Urinary bladder (tissue), 4 donors: ENCODE measurements at places on chromosomes 16 and 17.

DNA sequence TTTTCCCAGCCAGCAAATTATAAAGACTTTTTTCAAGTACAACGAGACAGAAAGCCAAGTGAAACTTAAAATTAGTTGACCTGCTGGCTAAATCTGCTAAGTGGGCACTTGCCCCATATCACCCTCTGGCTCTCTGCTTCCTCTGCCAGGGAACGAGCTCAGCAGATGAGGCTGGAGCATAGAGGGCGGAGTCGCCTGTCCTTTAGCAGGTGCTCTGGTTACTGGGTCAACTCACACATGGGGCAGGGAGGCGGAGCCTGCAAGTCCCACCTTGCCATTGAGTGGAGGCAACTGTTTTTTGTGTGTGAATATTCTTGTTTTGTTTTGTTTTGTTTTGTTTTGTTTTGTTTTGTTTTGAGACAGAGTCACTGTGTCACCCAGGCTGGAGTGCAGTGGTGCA is 62.5 kb downstream of the EMP2 start:
- no peak for DNase-seq

DNA sequence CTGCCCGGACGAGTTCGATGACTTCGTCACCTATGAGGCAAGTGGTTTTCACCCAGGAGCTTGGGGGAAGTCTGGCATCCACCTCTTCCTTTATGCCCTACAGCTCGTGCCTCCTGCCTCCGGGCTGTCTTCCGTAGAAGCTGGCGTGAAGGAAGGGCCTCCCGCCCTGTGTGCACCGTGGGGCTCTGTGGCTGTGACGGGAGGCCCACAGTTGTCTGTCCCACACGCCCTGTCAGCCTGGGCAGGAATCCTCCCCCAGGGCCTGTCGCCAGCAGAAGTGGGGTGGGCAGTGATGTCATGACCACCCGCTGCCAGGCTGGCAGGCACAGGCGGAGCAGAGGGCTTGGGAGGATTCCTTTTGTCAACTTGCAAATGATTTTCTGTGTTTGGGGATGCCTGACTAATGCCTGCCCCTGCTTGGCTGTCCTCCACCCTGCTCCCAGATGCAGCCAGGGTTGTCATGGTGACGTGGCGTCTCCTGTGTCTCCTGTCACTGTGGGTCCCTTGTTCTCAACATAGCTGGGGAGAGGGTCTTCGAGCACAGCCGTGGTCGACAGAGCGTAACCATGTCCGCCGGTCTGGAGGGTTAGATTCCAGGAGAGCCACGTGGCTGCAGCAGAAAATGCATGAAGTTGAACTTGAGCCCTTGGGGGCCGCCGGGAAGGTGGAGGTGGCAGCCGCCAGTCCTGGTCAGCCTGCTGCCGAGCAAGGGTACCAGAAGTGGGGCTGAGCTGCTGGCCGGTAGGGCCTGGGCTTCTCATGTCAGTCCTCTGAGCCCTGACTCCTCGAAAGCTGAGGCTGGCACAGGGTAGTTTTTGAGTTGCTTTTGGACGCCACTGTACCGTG is 46.1 kb downstream of the RAB11FIP3 start:
- no peak for DNase-seq

DNA sequence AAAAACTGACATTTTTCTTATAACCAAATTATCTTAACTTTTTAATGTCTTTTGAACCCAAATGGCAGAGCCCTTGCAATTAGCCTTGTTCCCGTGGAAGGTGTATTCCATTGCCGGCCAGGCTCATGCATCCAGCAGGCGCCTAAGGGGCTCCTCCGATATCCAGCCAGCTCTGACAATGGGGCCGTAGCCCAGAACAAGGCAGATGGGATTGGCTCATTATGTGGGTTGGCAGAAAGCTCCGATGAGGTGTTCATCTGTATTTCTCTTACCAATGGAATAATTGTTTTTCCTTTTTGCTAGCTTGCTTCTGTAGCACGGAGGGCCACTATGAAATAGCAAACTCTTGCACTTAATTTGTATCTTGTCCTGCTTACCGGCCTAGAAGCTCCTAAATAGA is 208.2 kb upstream of the CHMP6 start:
- no peak for DNase-seq

DNA sequence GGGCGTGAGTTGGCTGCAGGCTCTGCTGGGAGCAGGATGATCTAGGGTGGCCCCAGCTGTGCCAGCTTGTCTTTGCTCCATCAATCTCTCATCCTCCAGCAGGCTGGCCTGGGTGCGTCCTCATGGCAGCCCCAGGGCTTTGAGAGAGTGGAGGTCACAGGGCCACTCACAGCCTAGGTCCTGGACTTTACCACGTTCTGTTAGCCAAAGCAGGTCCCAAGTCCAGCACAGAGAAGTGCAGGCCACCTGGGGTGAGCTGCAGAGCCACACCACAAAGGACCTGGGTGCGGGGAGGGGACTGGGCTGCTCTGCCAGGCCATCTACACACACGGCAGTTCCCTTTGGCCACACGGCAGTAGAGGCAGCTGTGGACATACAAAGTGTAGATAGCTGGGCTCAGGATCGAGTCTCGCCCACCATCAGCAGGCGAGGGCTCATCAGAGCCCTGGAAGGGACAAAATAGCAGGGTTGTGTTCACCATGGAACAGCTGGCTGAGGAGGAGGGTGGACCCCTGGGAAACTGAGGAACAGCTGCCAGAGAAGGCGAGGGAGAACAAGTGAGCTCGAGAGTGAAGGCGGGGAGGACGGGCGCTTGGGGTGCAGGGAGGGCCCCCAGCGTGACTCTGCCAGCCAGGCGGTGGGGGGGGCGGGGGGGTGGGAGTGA is 30.0 kb downstream of the SREBF1 start:
- no peak for DNase-seq

GRCh38 chr16:25959221-25959620 is 267.5 kb downstream of the HS3ST4 start:
- DNase-seq: no peak

DNA sequence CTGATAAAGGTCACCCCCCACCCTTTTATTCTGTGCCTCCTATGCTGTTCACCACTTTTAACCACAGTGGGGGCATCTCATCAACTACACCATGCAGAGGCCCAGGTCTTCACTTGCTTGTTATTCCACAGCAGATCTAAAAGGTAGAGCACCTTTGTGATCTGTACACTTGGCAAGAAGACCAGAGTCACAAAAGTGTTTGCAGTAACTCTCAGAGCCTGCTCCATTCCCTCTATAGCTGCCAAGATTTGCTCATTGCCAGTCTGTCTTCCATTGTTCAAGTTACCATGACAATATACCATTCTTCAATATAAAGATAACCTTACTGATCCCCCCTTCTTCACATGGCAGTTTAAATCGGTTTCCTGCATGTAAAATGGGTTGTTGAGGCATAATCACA is 180.0 kb downstream of the TOX3 start:
- no peak for DNase-seq
